ENCODE measurements at places on chromosomes 7 and 10.

GRCh38 chr7:115133248-115133647, 211.4 kb downstream of the MDFIC start:
- DNase-seq: no peak

GRCh38 chr10:70551971-70552422, 50.5 kb downstream of the PRF1 start:
- DNase-seq: peak; percentile 95

- no peak for DNase-seq
Observed at GRCh38 chr7:139714163-139714901, 63.5 kb downstream of the HIPK2 start.

- no peak for DNase-seq
Observed at GRCh38 chr7:53218730-53219504, 183.5 kb downstream of the POM121L12 start.

GRCh38 chr10:121926157-121926556, 1.7 kb downstream of the ATE1 start:
- no peak for DNase-seq

DNA sequence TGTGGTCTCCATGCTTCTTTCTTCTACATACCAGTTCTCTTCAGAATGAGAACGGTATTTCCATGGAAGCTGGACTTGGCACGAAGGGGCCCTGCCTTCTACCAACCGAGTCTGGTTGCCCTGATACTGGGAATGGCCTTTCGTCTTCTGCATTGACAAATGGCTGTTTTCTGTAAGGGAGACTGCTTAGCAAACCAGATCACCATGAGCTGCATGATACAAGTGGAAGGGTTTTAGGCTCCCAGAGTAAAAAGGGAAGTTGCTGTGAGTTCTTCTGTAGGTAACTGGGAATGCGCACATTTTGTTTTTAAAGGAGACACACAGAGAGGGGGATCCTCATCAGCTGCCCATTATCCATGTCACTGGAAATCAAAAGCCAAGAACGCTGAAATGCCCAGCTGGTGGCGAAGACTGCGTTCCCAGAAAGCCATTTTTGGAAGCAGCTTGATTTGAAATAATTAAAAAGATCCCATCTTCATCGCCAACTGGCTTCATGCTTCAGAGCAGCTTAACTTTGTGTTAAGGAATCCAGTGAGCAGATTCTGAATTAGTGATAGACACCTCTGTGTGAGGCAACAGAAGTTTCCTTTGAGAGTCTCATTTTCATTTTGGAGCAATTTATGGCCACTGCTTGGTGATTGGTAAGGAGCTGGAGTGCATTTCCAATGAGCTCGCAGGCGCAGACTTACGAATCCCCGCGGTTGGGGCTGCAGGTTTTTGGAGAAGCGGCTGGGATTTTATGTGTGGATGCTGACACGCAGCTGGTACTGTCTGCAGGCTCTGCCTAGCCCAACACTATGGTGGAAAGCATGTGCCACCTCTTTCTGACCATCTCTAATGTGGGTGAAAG, 672.7 kb upstream of the FOXK1 start:
- no peak for DNase-seq

DNA sequence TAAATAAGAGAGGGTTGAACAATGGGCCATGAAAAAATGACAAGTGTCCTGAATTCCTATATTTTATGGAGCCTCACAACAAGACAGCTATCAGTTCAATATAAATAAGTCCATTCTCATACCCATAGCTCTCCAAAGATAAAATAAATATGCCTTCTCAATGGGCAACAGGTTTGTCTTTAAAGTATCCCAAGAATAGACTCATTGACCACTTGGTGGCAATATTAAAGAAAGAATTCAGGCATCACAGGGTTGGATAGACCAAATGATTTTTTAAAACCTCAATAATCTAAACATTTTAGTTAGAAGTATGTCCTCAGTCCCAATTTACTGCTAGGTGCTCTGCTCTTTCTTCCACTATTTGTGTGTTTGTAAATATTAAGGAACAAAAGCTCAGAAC, 165.1 kb upstream of the WNT16 start:
- no peak for DNase-seq

- no peak for DNase-seq
Observed at GRCh38 chr10:84563355-84563754, 235.0 kb downstream of the CCSER2 start.

- DNase-seq: no peak
Observed at GRCh38 chr7:44177570-44178131, 11.6 kb downstream of the GCK start.

DNA sequence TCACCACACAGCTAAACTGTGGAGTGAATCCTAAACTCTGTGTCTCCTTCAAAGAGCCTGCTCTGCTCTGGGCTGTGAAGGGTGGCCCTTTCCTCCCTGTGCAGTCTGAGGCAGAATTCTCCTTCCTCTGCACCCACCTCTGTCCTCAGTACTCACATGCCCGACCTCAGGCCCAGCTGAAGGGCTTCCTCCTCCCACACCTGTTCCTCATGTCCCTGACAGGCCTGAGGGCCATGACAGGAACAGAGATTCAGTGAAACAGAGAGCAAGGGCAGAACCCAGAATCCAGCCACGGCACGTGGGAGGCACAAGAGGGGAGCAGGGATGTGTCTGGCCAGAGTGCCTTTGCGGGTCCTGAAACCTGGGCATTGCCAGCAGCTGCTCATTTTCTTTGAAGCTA, 13.9 kb downstream of the CREB3L2 start:
- no peak for DNase-seq

GRCh38 chr7:2632733-2633537, 1.1 kb downstream of the TTYH3 start:
- peak; percentile 73 for DNase-seq

DNA sequence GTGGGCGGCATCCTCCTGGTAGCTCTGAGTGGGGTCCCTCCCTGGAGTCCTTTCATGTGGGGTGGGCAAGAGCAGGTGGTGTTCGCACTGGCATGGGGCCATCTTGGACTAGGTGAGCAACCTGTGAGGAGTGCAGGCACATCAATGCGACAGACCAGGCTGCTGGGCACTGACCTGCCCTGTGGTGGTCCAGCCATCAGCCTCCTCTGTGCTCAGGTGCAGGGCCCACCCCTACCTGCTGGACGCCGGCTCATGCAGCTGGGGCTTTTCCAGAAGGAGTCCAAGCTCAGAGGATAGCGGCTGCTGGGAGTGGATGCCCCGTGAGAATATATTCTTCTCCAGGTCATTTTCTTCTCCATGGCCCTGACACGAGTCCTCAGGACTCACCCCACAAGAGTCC, 424.4 kb downstream of the GLRX3 start:
- no peak for DNase-seq

- no peak for DNase-seq
Observed at GRCh38 chr7:100967292-100967863, 2.0 kb upstream of the MUC12 start.

DNA sequence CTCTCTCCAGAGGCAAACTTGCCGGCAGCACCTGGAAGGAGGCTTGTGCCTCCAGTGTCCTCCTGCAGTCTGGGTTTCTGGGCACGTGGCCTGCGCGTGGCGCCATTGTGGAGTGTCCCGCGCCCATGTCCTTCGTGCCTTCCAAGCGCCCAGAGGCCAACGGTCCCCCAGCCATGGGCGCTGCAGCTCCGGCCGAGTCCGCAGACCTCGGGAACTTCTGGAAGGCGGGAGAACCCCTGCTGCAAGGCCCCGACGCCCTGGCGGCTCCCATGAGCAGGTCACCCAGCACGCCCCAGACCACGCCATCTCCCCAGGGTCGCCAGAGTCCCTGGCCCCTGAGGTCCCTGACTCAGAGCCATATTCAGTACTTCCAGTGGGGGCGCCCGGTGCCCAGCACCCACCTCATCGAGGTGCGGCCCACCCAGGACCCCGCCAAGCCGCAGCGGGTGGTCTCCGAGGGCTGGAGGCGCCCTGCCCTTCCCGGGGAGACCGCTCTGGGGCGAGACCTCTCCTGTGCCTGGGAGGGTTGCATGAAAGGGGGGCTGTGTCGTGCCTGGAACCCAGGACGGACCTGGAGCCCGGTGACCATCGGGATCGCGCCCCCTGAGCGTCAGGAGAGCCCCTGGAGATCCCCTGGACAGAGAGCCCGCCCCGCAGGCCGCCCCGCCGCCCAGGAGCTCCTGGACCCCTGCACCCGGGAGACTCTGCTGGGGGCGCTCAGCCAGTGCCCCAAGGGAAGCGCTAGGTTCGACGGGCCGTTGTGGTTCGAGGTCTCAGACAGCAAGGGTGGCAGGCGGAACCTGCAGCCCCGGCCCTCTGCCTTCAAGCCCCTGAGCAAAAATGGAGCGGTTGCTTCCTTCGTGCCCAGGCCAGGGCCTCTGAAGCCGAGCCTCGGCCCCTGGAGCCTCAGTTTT, at the start of gene POM121L12:
TSS of gene POM121L12 (plus strand) at position 135 of the 914 bp plus-strand sequence. CDS start at position 174, 39 bp downstream.
- DNase-seq: no peak

GRCh38 chr7:42091461-42092291, 145.3 kb downstream of the GLI3 start:
- no peak for DNase-seq
